ENCODE measurements at places on chromosomes 3 and 15. TPM values are rescaled to one million over a fixed set of nuclear protein-coding genes. Genes with fewer than 3 reads are reported as not detected.

Gene RAB27A
- total RNA-seq: 16.8 TPM

Gene FOXB1
- total RNA-seq: not detected

Gene P2RY12
- not detected for total RNA-seq

Gene PHC3
- 11.1 TPM for total RNA-seq

Gene SEMA5B
- total RNA-seq: not detected

Gene GOLGA6A
- total RNA-seq: not detected

Gene ANKRD34C
- total RNA-seq: not detected

Gene CADPS
- not detected for total RNA-seq

Gene FOXL2NB
- 0.04 TPM for total RNA-seq

Gene IL12A
- total RNA-seq: 0.40 TPM

Gene IL17RE
- total RNA-seq: 0.14 TPM

Gene ARRDC4
- total RNA-seq: 0.85 TPM

Gene MYL3
- not detected for total RNA-seq

Gene CLDN1
- total RNA-seq: 0.14 TPM

Gene SLC51B
- not detected for total RNA-seq

Gene MED12L
- total RNA-seq: 0.11 TPM

Gene NANOGP8
- total RNA-seq: not detected

Gene SPTBN5
- 12.0 TPM for total RNA-seq

All from pulmonary artery endothelial cell (primary cell).